ENCODE measurements at places on chromosomes 3 and 15. TPM values are rescaled to one million over a fixed set of nuclear protein-coding genes. Genes with fewer than 3 reads are reported as not detected.

Gene GATM
- not detected for total RNA-seq

Gene IGDCC3
- not detected for total RNA-seq

Gene ITIH1
- not detected for total RNA-seq

Gene REC114
- not detected for total RNA-seq

DNA sequence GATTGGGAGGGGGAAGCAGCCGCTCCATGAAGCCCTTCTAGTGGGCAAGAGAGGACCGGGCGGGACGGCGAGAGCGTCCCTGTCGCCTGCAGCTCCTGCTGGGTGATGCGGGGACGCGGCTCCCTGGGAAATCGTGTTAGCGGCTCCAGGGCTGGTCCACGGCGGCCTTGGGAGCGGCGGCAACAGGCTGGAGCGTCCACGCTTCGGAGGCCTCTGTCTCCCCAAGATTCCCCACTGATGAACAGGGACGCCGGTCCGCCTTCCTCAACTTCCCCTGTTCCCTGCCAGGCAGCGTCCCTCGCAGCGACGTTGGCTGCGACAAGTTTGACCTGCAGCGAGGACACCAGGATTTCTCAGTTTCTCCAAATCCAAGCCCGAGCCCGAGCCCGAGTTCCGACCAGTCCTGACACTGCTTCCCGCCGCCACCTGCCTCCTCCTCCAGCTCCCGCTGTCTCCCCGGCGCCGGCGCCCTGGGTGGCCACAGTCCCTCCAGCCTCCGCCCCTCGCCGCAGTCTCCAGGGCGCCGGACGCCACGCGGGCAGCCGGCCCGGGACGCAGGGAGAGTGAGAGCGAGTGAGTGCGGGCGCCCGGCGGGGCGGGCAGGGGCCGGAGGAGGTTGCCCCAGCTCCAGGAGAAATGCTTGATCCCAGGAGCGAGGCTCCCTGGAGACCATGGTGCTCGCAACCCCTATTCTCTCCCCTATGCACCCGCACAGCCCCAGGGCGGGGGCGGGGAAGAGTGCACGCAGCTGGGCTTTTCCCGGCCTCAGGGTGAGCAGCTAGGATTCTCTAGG is 78.1 kb upstream of the RNF7 start:
- no peak for DNase-seq

GRCh38 chr3:11288786-11289637 is 16.8 kb downstream of the ATG7 start:
- DNase-seq = peak; percentile 81

GRCh38 chr3:143383421-143383820 is 263.9 kb downstream of the CHST2 start:
- no peak for DNase-seq

GRCh38 chr15:40334941-40335795 is 5.6 kb downstream of the CCDC9B start:
- no peak for DNase-seq

GRCh38 chr3:66150977-66151376 is 69.8 kb upstream of the SLC25A26 start:
- no peak for DNase-seq

- DNase-seq = no peak
These were observed 115.3 kb downstream of the KCNH8 start for GRCh38 chr3:19263606-19264005.

DNA sequence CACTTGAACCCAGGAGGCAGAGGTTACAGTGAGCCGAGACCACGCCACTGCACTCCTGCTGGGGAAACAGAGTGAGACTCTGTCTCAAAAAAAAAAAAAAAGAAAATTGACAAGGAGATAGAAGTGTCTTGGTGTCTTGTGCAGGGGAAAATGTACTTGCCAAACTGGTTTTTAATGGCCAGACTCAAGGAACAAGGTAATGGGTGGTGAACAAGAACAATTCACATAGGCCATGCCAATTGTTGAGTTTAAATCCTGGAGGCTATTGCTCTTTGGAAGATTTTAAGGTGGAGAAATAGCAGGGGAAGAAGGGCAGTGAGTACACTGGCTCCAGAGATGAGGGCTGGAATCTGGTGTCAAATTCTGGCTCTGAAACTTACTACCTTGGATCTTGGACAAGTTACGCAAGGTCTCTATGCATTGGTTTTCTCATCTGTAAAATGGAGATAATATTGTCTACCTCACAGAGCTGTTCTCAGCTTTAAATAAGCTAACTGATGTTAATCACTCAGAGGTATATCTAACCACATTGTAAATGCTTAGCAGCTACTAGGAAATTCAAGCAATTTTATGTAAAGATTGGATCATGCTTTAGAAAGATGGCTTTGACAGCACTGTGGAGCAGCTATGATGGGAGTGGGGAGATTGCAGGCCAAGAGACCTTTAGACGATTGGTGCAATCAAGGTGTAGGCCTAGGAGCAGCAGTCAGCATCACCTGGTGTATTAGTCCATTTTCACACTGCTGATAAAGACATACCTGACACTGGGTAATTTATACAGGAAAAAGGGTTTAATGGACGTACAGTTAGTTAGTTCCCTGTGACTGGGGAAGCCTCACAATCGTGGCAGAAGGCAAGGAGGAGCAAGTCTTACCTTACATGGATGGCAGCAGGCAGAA is 78.3 kb downstream of the B3GALNT1 start:
- no peak for DNase-seq
